ENCODE measurements at places on chromosomes 7 and 10. TPM values are rescaled to one million over a fixed set of nuclear protein-coding genes. Genes with fewer than 3 reads are reported as not detected.

Gene PRKG1
- not detected for total RNA-seq

Gene TPST1
- total RNA-seq: 2.9 TPM

- H3K27ac ChIP-seq: no peak overlapping the region
- H3K4me1 ChIP-seq: no peaks in the 10 kb centered on the region
- no peaks in the 10 kb centered on the region for H3K36me3 ChIP-seq
- no peaks in the 10 kb centered on the region for H3K27me3 ChIP-seq
- DNase-seq: no peak
Measured at GRCh38 chr7:88737632-88738031, 21.9 kb upstream of the ZNF804B start.

DNA sequence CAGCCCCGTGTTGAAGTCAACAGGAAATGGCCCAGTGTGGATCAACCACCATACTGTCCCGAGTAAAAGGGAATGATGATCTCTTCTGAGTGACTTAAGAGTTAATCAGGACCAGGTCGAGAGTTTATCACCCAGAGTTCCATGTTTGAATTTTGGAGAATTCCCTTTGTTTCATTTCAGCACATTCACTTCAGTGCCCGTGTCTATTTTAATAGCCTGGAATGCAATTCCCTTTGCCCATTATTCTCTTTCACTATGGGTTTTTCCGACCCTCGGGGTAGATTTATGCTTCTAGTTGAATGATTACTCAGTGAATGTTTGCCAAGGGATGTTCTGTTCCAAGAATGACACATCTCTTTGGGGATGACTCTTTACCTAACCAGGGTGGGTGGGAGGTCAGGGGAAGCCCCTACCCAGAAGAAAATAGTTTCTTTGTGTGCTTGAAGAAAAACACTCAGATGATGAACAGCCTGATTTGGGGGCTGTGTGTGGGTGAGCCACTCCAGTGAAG is 594.9 kb downstream of the INHBA start:
- H3K4me1 ChIP-seq: no peaks in the 10 kb centered on the region
- H3K27ac ChIP-seq: no peak overlapping the region
- H3K27me3 ChIP-seq: no peaks in the 10 kb centered on the region
- H3K4me3 ChIP-seq: no peak overlapping the region
- H3K36me3 ChIP-seq: no peaks in the 10 kb centered on the region
- no peak for DNase-seq

Gene MYL10
- total RNA-seq: not detected

- no peaks in the 10 kb centered on the region for H3K27me3 ChIP-seq
- no peaks in the 10 kb centered on the region for H3K36me3 ChIP-seq
- H3K27ac ChIP-seq: no peak overlapping the region
Measured at GRCh38 chr7:115178835-115179234, 256.9 kb downstream of the MDFIC start.

- H3K4me3 ChIP-seq: no peak overlapping the region
- no peaks in the 10 kb centered on the region for H3K27me3 ChIP-seq
- H3K27ac ChIP-seq: no peak overlapping the region
- no peak for DNase-seq
- no peaks in the 10 kb centered on the region for H3K4me1 ChIP-seq
Measured at GRCh38 chr10:123868038-123869019, 23.3 kb downstream of the CPXM2 start.

Gene PPP1R3A
- total RNA-seq: not detected

- no peaks in the 10 kb centered on the region for H3K4me1 ChIP-seq
- no peaks in the 10 kb centered on the region for H3K27me3 ChIP-seq
- DNase-seq: no peak
Measured at GRCh38 chr7:97580205-97580604, 151.7 kb upstream of the TAC1 start.

DNA sequence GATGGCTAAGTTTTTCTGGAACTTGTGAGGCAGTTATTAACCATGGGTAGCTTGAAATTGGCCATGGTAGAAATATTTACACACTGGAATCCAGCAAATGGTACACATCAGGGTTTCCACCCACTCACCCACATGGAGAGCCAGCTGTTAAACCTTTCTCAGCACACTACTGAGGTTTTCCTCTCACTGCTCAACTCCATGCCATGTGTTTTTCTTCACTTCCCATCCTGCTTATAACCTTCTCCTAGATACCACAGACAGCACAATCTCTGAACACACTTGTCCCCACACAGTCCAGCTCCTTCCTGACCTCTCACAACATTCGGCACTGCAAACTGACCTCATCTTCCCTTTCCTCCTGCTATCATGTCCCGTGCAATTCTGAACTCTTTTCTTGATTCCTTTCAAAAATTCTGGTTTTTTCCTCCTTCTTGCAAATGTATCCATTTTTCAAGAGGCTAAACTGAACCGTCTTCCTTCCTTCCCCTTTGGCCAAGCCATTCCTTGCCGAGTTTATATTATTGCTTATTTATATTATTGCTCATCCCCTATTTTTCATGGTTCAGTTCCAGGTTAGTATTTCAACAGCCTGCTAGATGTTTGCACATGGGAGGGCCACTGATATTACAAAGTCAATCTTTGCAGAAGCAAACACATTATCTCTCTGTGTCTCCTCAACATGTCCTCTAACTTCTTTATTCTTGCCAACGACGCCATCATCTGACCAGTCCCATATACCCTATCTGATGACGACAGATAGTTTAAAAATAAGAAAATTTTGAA is 606.4 kb downstream of the SORCS1 start:
- H3K27me3 ChIP-seq: no peaks in the 10 kb centered on the region
- DNase-seq: no peak
- no peak overlapping the region for H3K27ac ChIP-seq
- H3K4me1 ChIP-seq: no peaks in the 10 kb centered on the region
- H3K4me3 ChIP-seq: no peak overlapping the region

GRCh38 chr10:122308417-122309141 is 37.5 kb downstream of the BTBD16 start:
- H3K27ac ChIP-seq: no peak overlapping the region
- no peaks in the 10 kb centered on the region for H3K4me1 ChIP-seq
- peaks cover 1% of the 10 kb centered on the region for H3K36me3 ChIP-seq
- DNase-seq: no peak

Gene C7orf57
- total RNA-seq: 0.40 TPM

Gene INSIG1
- 73.1 TPM for total RNA-seq

Gene ARHGEF5
- total RNA-seq: 7.6 TPM

- no peak overlapping the region for H3K4me3 ChIP-seq
- no peaks in the 10 kb centered on the region for H3K27me3 ChIP-seq
- H3K36me3 ChIP-seq: no peaks in the 10 kb centered on the region
- DNase-seq: no peak
- H3K4me1 ChIP-seq: peaks cover 8% of the 10 kb centered on the region
- H3K27ac ChIP-seq: no peak overlapping the region
Measured at GRCh38 chr7:30805081-30805691, 34.0 kb downstream of the MINDY4 start.

DNA sequence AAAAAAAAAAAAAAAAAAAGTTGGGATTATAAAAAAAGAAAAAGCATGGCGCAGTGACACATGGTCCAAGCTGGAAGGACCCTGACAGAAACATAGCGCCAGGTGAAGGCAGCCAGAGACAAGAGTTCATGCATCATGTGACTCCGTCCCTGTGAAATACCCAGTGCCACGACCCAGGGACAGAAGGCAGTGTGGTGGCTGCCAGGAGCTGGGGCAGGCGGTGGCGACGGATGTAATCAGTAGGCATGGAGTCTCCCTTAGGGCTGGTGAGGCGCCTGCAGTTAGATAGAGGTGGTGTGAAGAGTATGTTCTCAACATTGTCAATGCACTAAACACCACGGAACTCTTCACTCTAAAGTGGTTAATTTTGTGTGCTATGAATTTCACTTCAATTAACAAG is 43.9 kb downstream of the STK32C start:
- no peak for DNase-seq
- peaks cover 2% of the 10 kb centered on the region for H3K4me1 ChIP-seq
- no peak overlapping the region for H3K27ac ChIP-seq
- H3K27me3 ChIP-seq: no peaks in the 10 kb centered on the region

DNA sequence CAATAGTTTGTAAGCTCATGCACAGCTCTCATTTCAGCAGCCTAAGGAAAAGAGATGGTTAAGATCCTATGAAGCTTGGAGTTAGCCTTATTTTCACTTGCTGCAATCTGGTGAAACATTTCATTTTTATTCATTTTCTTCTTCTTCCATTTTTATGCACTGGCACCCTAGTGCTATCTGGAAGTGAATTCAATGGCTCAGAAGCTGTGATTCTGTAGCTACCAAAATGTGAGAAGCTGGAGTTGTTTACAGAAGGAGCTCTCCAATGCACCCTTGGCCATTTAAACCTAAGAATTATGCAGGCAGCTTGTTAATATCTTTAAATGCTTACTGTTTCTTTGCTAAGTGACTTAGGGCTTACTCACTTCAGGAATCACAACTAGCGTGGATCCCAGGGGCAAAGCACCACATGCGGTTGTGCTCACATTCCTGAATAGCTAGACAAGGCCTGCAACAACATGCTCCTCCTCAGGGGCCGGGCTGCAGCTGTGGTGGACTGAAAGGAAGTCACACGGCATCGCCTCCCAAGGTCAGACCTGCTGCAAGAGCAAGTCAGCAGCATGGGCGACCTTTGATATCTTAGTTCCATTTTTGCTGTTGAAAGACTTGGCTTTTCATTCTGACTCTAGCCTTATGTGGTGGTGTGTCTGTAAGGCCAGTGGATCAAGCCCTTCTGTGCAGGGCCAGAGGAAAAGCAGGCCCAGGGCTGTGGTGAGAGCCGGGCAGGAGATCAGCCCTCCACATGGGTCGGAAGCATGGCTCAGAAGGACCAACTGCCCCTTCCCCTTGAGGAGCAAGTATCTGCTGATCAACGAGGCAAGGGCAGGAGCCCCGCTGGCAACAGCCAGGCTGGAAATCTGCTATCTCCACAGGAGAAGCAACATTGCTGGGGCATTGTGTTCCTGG is 91.9 kb upstream of the MBL2 start:
- no peaks in the 10 kb centered on the region for H3K4me1 ChIP-seq
- H3K36me3 ChIP-seq: no peaks in the 10 kb centered on the region
- H3K4me3 ChIP-seq: no peak overlapping the region
- no peaks in the 10 kb centered on the region for H3K27me3 ChIP-seq
- no peak overlapping the region for H3K27ac ChIP-seq

DNA sequence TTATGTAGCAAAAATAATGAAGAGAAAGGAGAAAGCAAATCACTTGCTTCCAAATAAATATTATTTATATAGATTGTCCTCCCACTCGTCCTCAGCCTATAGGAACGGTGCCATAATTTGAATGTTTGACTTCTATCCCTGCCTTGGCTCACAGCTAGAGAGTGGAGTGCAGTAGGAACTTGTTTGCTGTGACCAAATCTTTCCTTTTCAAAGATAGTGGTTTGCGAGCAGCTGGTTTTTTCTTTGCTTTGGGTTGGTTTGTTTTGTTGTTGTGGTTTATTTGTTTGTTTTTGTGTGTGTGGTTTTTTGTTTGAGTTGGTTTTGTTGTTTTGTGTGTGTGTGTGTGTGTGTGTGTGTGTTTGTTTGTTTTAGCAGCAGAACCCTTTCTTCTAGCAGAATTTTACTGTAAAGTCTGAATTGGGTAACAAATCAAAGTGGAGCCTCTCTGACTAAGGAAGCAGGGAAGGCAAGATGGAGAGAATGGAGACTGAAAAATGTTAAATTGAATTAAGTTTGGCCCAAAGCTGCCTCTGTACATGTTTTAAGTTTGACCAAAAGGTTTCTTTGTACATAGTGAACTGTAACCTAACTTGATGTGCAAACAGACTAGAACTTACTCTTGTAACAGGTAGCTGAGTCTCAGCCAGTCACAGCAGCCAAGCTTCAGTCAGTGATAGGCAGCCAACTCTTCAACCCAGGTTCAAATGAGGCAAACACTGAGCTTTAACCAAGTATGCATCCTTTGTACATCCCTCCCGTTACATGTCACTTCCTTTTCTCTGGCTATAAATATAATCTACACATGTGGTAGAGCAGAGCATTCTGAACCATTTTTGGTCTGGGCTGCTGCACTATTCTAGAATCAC is 149.5 kb upstream of the LRGUK start:
- no peak overlapping the region for H3K27ac ChIP-seq
- H3K4me3 ChIP-seq: no peak overlapping the region
- H3K36me3 ChIP-seq: peaks cover 2% of the 10 kb centered on the region

- no peaks in the 10 kb centered on the region for H3K4me1 ChIP-seq
- H3K27ac ChIP-seq: no peak overlapping the region
- H3K27me3 ChIP-seq: peaks cover 43% of the 10 kb centered on the region
- no peak for DNase-seq
- no peaks in the 10 kb centered on the region for H3K36me3 ChIP-seq
Measured at GRCh38 chr10:100570506-100570905, 34.8 kb downstream of the HIF1AN start.

DNA sequence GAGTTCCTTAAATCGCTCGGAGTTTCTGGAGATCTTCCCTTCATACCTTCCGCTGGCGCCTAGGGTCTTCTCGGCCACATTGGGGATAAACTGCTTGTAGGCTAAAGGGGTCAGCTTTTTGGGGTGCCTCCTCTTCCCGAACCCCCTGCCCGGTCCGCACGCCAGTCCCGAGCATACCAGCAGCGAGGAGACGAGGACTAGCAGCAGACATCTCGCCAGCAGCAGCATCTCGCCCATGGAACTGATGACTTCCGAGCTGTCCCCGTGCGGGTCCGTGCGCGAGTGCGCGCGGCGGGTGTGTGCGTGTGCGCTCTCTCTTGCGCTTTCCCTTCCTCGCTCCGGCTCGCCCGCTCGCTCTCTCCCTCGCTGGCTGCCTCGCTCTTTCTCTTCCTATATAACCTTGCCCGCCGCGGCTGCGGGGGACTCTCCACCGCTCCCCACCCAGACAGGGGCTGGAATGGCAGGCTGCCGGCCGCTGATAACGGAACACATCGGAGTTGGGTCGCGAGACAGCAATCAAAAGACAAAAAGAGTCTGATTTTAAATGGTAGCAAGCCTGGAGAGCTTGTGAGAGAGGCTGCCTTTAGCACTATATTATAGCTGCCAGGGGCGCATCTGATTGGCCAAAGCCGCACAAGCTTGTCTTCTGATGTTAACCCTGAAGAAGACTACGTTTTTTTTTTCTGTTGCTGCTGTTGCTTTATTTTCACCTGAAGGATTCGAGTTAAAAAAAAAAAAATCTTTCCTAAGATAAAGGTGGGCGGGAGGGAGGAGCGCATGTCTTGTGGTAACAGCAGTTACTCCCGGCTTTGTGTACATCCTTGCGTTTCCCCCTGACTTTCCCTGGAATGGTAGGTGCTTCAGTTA is at the start of gene SHH:
TSS of gene SHH (minus strand) at position 569 of the 867 bp plus-strand sequence. CDS start at position 228, 341 bp downstream.
- peaks cover 16% of the 10 kb centered on the region for H3K4me1 ChIP-seq
- peaks cover 66% of the 10 kb centered on the region for H3K27me3 ChIP-seq
- no peak for DNase-seq
- no peak within 1 kb of the TSS for H3K27ac ChIP-seq
- no peaks in the 10 kb centered on the region for H3K36me3 ChIP-seq

- no peak overlapping the region for H3K27ac ChIP-seq
- peaks cover 62% of the 10 kb centered on the region for H3K27me3 ChIP-seq
- no peaks in the 10 kb centered on the region for H3K4me1 ChIP-seq
- no peak for DNase-seq
- H3K36me3 ChIP-seq: no peaks in the 10 kb centered on the region
Measured at GRCh38 chr7:23254051-23254681, 7.6 kb downstream of the GPNMB start.

- no peak for DNase-seq
- H3K4me3 ChIP-seq: no peak overlapping the region
- H3K27me3 ChIP-seq: no peaks in the 10 kb centered on the region
- H3K4me1 ChIP-seq: peaks cover 6% of the 10 kb centered on the region
- H3K27ac ChIP-seq: no peak overlapping the region
Measured at GRCh38 chr7:5545222-5545914, 121.7 kb upstream of the TNRC18 start.

Gene HOXA3
- not detected for total RNA-seq

Data from activated naive CD8-positive, alpha-beta T cell treated with anti-CD3 and anti-CD28 coated beads, Interleukin-2, amount 10 ng/mL, durations not matched to agents 7 days and 5 days (primary cell).